WTC11 (cell line): ENCODE measurements at places on chromosomes 4 and X.

DNA sequence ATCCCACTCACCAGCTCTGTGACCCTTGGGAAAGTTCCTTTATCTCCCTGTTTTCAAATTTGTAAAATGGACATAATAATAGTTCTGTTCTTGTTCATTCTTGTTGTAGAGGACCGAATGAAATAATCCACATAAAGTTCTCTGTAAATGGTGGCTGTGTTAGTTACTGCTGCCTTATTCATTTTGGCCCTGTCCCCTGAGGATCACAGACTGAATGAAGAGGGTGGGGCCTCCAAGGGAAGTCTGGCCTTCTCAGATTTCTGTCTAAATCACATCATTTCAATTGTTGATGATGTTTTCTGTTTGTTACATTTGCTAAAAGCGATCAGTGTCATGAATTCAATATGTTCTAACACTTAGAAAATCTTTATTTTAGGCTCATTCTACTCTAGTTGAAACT, 117.9 kb downstream of the PPEF1 start:
- DNase-seq = no peak

- DNase-seq = no peak
These were observed 44.1 kb downstream of the TEC start for GRCh38 chr4:48225368-48226141.

GRCh38 chrX:68403038-68403437, 30.3 kb downstream of the OPHN1 start:
- DNase-seq = no peak

- no peak for DNase-seq
These were observed 140.2 kb downstream of the LDB2 start for GRCh38 chr4:16758255-16758654.
